ENCODE measurements at places on chromosomes 11 and 22.

GRCh38 chr22:34243023-34243422 is 322.7 kb upstream of the LARGE1 start:
- no peak for DNase-seq

GRCh38 chr11:6303661-6304060 is 16.6 kb downstream of the CAVIN3 start:
- DNase-seq, result no peak

GRCh38 chr11:120882175-120882574 is 141.7 kb upstream of the TBCEL start:
- no peak for DNase-seq

GRCh38 chr11:72138821-72139390 is 3.4 kb downstream of the FOLR3 start:
- no peak for DNase-seq

DNA sequence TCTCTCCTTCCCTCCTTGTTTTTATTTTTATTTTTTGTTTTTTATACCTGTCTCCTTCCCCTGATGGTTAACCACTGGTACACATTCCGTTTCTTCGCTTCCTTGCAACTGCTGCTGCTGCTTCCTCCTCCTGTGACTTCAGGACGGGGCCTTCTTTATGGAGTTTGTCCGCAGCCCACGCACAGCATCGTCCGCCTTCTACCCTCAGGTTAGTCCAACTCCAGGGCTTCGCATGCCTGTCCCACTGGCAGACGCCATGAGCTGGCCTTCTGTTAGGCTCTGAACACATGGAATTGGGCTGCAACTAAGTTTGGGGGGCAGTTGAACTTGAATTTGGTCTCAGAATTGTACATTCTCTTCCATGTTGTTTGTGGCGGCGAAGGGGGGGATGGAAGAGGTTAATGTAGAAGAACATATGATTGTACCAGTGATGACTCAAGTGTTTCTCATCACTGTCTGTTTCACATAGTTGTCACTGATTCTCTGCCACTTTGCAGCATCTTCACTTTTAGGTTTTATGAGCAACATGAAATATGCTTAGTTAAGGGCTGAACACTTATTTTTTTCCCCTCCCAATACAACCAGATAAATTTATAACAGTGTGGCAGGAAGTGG is 83.0 kb upstream of the YWHAH start:
- no peak for DNase-seq

- no peak for DNase-seq
These were observed 49.9 kb downstream of the AHNAK start for GRCh38 chr11:62496676-62497075.

DNA sequence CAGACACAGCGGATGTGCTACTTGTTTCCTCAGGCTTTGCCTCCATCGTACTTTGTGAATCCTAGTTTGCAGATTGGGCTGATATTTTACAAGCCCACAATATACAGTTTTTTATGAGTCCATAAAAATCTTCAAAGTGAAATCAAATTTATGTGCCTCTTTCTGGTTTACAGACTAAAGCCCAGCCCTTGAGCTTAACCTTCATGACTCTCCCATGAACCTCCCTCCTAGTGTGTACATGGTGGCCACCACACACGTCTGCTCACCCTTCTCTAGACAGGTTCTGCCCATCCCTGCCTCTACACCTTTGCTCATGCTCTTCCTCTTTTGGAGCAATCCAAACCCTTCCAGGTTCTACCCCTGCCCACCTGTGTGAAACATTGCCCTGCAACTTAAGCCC is 129.4 kb downstream of the TENM4 start:
- no peak for DNase-seq

- DNase-seq, result peak; percentile 69
These were observed 72.7 kb upstream of the PRDM11 start for GRCh38 chr11:45073685-45074141.

DNA sequence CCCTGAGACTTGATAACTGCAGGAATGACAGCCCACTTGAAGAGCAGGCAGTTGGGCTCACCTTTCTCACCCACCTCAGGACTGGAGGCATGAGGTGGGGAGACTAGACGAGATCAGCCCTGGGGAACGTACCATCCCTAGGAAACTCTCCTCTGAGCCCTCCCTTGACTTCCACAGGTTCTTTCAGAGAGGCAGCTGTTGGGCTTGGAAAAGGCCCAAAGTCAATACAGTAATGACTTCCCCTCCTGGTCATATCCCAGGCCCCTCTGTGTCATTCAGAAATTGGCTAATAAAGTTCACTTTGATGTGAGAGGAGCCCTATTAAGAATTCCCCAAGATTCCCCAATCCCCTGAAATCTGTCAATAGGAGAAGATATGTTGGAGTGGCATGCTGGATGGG is 5.8 kb upstream of the NECTIN1 start:
- no peak for DNase-seq

- no peak for DNase-seq
These were observed 173.7 kb upstream of the NECTIN1 start for GRCh38 chr11:119902656-119903231.

- no peak for DNase-seq
These were observed 738.1 kb upstream of the CCDC90B start for GRCh38 chr11:84024266-84024665.

GRCh38 chr22:17057959-17058814 is 26.6 kb upstream of the IL17RA start:
- DNase-seq, result peak; percentile 80

GRCh38 chr11:14977101-14977880 is 5.1 kb upstream of the CALCA start:
- no peak for DNase-seq

DNA sequence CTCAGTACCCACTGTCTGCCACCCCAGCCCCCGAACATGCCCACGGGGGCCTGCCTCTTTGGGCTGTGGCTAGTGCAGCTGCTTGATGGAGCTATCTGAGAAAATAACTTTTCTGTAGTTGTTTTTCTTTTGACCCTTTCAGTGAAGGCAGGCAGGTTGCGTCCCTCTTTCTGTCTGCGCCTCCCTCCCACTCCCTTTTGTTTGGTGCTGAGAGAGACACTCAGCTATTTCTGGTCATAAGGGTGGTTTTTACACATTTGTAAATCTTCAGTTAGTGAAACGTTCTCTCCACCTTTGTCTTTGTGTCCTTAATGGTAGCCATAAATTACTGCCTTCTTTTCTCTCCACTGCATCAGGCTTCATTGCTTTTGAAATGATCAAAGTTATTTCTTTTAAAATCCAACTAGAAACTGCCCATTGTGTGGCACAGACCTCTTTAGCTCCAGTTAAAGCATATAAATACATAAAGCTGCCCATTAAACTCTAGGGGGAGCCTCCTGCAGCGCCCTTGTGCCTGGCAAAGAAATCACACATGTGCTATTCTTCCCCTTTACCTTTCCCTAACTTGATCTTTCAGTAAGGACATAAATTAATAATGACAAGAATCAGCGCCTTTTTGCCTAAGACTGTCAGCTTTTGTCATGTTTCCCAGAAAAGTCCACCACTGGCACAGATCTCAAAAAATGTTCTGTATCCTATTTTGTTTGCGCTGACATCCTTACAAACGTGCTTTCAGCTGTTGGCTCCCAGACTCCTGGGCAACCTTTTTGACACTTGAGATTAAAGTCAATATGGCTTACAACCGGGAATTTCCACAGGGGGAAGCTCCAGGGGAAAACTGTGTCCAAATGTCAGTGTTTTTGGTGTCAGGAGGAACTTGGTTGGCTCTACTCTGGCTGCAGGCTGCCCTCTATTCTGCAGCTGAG is 1.7 kb upstream of the SCUBE2 start:
- DNase-seq, result no peak

DNA sequence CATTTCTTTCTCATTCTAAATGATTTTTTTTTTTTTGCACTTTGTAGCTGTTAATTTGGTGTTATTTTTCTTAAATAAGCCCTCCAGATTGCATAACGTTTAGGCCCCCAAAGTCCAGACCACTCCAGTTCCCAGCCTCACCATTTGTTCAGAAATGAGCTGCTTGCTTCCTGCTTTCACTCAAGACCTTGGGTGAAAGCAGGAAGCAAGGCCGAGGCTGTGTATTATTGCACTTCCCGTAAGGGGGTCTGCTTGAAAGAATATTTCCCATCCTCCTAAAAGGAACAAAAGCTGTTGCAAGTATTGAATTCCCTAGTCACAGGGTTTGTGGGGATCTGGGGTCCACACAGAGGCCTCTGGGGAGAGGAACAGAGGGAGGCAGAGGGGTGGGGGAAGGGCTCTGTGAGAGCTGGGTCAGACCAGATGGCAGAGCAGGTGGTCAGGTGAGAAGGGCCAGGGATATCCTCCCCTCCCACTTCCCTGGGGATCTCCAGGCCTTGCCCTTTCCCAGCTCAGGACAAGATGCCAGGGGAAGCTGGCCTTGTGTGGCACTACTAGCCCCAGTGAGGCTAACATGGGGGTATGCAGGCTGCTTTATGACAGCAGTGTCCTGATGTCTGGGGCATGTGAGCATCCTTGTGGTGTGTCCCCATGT is 51.6 kb upstream of the MYEOV start:
- peak; percentile 57 for DNase-seq

- DNase-seq, result no peak
These were observed 38.1 kb downstream of the CABIN1 start for GRCh38 chr22:24049211-24049610.

DNA sequence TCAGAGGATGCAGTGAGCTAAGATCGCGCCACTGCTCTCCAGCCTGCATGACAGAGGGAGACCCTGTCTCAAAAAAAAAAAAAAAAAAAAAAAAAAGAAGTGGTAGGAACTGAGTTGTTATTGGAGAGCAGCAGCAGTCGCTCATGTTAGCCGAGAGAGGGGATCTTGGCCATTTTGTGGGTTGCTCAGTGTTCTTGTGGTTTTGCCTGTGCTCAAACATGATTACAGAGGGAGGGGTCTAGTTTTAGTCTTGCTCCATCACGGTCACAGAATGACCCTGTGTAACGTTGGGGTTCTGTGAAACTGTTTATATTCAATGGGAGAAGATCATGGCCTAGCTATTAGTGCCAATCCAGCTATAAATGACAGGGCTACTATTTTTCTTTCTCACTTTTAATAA is 1.9 kb downstream of the DPAGT1 start:
- no peak for DNase-seq

- no peak for DNase-seq
These were observed 7.3 kb downstream of the RELT start for GRCh38 chr11:73383249-73384124.

GRCh38 chr11:126419801-126420697 is 64.6 kb downstream of the ST3GAL4 start:
- no peak for DNase-seq

DNA sequence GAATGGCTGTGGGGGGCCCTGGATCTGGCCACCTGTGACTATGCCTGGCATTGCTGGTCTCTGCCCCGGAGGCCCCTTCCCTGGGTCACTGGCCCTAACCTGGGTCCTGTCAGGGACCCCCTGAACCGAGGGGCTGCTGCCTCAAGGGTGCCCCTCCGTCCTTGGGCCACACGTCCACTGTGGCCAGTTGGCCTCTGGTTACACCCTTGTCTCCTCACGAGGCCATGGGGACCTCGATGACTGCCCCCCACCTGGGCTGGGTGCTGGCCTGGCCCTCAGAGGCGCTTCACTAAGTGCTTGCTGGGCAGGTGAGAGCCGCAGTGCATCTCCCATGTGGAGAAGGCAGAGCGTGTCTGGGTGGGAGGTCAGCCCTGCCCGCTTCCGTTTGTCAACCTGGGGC is 27.3 kb upstream of the FGF19 start:
- no peak for DNase-seq

GRCh38 chr11:68513930-68514487 is 53.5 kb downstream of the PPP6R3 start:
- no peak for DNase-seq

GRCh38 chr11:2219318-2220017 is 47.9 kb upstream of the TH start:
- no peak for DNase-seq

- no peak for DNase-seq
These were observed 2.5 kb upstream of the SUSD2 start for GRCh38 chr22:24178502-24179440.

GRCh38 chr11:78886616-78887015 is 312.0 kb upstream of the NARS2 start:
- no peak for DNase-seq

DNA sequence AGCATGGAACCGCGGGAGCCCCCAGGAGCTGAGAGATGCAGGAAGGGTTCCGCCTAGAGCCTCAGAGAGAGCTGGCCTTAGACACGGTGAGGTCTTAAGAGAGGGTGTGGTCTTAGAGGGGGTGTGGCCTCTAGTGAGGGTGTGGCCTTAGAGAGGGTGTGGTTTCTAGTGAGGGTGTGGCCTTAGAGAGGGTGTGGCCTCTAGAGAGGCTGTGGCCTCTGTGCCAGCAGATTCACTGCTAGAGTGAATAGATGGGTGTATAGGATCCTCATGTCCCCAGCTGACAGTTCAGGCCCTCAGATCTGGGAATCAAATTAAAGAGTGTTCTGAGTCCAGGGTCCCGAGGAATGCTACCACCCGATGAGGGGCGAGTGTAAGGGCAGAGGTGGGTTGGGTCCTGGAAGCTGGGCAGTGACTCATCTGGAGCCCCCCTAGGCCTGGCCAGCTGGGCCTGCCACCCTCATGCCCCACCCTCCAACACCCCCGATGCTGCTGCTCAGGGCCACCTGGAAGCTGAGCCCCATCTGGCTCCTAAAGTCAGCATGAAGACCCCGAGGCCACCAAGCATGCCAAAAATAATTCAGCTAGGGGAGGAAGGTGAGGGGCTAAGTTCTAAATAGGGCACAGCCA is 49.5 kb downstream of the IGF2 start:
- DNase-seq, result peak; percentile 71

GRCh38 chr22:23385678-23386631 is 194.1 kb downstream of the IGLL1 start:
- DNase-seq, result peak; percentile 96

DNA sequence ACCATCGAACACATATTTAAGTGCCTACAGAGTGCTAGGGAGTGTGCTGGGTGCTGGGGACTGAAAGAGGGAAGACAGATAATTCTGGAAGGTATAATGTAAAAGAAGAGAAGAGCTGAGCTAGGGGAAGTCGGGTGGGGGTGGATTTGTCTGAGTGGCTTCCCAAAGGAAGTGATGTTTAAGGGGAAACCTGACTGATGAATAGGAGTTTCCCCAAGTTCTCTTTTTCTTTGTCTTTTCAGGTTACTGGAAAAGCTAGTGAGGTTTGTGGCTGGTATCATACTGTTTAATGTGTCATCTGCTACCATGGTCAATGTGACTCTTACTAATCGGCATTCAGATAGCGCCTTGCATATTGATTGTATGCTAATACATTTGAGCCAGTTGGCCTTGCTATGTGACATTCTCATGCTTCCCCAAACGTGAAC is 151.6 kb upstream of the MTMR2 start:
- no peak for DNase-seq

DNA sequence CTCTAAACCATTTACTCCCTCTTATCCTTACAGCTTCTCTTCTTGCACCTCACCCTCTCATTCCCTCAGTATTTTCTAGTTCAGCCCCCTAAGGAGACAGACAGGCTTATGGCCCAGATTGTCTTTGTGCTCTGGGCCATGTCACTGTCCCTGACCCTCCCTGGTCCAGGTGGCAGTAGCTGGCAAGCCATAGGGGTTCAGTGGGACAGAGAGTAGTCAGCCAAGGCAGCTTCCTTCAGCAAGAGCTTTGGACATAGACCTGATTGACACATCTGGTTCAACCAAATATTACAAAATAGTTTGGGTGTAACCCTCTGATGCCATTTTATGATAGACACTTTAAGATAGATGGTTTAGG is 53.9 kb downstream of the NCAM1 start:
- no peak for DNase-seq

Measured in activated CD8-positive, alpha-beta memory T cell treated with anti-CD3 and anti-CD28 coated beads for 24 hours (primary cell).